ENCODE measurements at places on chromosomes 7 and 10.

- no peak for DNase-seq
Measured at GRCh38 chr10:34599026-34599795, 215.9 kb downstream of the PARD3 start.

DNA sequence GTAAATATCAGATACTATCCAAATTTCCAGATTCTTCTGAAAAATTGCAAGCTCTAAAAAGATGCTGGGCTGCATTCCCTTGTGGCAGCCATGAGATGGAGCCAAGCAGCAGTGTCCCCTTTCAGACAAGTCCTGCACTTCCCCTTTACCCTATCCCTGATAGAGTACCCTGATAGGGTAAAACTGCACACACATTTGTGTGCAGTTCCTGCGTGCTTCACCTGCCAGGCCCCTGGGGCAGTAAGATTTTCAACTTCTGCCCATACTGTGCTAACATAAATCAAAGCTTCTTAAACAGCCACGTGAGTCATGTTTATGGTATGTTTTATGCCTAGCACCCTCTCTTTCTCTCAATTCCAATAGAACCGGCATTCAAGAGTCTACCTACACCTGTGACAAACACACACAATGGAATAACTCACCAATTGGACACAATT is 52.2 kb downstream of the IFIT5 start:
- DNase-seq: no peak

GRCh38 chr10:31961277-31962074 is 32.8 kb upstream of the ARHGAP12 start:
- DNase-seq: no peak

DNA sequence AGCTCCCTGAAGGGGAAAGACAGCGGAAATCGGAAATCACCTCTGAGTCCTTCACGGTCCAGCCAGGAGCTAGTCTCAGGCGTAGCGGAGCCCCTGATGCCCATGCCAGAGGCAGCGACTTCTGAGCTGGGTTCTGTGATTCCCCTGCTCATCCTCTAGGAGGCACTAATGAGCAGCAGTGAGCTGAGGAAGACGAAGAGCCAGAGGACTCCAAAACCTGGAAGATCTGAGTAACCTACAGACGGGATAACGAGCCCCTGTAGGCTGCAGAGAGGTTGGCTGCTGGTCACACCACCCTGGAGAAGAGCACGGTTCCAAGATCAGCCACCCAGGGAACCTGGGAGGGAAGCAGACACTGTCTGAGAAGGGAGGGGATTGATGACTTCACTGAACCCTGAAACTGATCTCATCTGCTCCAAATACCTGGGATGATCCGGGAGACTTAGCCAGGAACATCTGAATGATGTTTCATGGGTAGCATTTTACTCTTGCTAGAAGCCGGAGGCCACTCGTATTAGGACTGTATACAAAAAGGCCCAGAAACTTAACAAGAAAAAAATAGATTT is 304.1 kb downstream of the PAXIP1 start:
- no peak for DNase-seq

- no peak for DNase-seq
Measured at GRCh38 chr10:21285742-21286331, 239.6 kb downstream of the SKIDA1 start.

DNA sequence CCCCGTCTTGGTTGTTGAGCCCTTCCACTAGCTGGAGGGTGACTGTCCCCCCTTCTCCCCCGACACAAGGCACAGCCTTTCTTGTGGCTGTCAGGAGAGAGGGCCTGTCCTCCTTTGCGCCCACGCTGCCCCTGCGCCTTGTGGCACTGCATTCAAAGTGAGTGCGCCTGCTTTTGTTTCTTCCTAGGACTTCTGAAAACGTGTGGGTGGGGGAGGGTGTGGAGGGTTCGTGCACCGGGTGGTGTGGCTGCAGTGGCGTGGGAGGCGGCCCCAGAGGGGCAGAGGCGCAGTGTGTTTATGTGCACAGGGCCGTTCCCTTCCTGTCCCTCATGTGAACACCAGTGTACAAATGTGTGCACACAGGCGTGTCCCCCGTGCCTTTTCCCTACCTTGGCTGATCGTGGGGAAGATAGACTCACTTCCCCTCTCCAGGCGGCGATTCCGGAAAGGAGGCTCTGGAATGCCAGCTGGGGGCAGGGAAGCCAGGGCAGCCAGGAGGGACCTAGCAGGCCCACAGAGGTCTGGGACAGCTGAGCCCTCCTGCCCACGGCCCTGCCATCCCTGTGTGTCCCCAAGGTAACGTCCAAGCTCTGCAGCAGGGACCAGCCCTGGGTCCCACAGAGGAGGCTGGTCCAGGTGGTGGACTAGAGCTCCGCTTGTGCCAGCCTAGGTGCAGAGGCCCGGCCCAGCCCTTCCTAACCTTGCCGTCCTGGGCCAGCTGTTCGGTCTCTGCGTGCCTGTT is 88.8 kb downstream of the LHPP start:
- no peak for DNase-seq

DNA sequence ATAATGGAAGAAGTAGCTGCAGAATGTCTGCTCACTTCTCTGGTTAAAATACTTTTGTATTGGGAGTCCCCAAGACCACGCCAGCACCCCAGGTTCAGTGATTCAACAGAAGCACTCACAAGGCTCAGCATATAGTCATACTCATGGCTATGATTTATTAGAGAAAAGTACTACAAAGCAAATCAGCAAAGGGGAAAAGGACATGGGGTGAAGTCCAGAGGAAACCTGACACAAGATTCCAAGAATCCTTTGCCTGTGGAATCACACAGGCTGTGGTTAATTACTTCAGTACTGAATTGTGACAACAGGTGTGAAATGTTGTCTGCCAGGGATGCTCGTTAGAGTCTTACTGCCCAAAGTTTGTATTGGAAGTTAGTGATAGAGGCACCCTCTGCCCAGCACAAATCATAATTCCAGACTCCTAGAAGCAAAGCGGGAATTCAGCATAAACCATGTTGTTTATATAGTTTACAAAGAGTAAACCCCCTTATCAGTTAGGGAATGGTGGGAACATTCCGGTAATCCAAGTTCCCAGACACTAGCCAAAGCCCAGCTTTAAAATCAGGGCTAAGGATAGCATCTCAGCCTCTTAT is 79.4 kb downstream of the HYCC1 start:
- DNase-seq: no peak

DNA sequence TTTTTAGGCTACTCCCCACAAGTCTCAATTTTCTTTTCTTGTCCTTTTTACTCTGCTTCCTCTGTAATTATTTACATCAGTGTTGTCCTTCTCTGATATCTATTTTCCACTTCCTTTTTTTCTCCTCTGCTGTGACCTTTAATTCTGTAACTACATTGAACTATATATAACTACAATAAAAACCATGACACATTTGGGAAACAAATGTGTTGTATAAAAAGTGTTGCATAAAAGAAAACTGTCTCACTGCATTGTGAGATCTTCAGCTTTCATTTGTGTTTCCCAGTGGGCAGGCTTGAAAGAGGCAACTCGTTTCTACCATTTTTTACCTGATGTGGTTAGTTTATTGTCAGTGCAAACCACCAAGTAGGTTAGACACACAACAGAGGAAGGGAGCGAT is 483.9 kb upstream of the NRP1 start:
- no peak for DNase-seq

- DNase-seq: no peak
Measured at GRCh38 chr7:131925636-131926035, 369.2 kb upstream of the PODXL start.

- no peak for DNase-seq
Measured at GRCh38 chr10:101018600-101019439, 12.1 kb downstream of the PDZD7 start.

DNA sequence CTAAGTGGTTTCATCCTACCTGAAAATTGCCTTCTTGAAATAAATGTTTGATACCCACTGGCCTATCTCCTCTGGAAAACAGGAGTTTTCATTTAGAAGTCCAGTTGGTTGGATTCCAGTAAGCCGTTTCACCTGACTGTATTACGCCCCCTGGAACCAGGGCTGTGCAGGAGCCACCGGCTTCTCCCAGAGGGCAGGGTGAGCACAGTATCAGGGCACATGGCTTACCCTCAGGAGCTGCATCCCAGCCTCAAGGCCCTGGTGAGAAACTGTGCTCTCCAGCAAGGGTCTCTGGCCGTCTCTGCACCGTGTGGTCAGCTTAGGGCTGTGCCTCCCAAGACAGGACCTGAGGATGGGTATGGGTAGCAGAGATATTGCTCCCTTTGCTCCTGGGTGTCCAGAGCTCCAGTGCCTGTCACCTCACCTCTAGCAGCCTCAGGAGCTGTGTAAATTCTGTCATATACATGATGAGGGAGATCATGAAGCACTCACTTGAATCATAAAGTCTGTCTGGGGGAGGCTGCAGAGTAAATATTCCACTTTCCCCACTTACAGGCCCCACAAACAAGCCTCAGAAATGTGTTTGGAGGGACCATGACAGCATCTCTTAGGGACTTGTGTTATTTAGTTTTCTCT is 109.6 kb upstream of the SAMD8 start:
- DNase-seq: no peak

GRCh38 chr7:75534727-75535307 is 42.7 kb downstream of the SPDYE5 start:
- DNase-seq: no peak

DNA sequence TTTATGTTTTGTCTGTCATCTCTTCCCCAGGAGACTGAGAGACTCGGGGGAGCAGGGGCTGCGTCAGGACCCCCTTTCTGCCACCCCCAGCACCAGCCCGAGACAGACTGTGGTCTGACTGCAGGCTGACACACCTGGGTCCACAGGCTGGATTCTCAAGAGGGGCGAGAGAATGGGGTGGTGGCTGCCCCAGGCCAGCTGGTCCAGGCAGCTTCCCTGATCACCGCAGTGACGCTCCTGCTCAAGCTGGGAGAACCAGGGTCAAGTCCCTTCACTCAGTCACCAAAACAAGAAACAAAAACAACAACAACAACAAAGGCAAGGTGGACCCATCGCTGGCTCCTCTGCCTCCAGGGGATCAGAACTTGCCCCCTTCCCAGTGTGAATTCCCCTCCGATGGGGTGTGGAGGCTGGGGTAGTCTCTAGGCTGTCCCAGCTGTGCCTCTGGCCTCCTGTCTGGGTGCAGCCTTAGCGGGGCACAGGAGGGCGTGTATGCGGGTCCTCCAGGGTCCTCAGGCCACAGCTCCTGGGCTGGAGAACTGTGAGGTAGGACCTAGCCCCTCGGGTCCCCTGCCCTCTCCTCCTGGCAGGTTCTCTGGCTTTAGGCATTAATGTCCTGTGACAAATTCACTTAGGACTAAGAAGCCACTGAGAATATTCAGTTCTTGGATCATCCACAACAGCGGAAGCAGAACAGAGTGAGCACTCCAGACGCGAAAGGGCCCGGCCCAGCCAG is 40.6 kb downstream of the PRKAG2 start:
- no peak for DNase-seq

- no peak for DNase-seq
Measured at GRCh38 chr10:5941579-5941978, 35.8 kb downstream of the IL15RA start.

- no peak for DNase-seq
Measured at GRCh38 chr7:46032353-46032752, 111.3 kb upstream of the IGFBP3 start.

DNA sequence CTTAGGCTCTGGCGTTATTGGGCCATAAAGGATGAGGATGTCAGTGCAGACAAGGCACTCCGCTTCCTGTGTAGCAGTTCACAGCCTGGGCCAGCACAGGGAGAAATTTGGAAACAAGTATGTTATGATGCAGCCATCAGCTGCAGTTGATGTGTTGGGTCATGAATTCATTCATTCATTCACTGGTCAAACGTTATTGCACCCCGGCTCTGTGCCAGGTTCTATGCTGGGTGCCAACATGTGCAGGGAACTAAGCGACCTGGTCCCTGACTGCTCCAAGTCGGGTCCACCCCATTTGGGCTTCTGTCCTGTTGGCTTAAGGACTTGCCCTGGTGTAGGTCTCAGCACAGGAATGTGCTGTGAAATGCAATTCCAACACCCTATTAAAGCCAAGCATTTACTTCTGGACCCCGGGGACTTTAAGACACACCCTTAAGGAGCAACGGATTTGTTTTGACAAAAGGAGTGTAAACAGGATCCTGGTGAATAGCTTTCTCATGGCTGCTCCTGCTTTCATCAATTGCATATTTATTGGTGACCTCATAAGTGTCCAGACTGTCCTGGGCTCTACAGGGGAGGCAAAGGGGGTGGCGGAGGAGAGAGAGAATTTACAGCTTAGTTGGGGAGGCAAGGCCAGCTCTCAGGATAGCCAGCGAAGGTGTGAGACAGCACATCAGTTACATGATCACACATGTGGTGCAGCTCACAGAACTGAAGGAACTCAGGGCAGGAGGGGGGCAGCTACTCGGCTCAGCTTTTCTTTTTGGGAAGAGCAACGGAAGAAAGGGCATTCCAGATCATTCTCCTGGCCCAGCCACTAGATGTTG is 158.6 kb downstream of the GRK5 start:
- DNase-seq: no peak

GRCh38 chr7:6530626-6531491 is 20.4 kb downstream of the GRID2IP start:
- no peak for DNase-seq

- no peak for DNase-seq
Measured at GRCh38 chr10:78630944-78631838, 437.6 kb upstream of the ZMIZ1 start.

GRCh38 chr10:85934586-85934985 is 432.0 kb downstream of the GRID1 start:
- DNase-seq: no peak

GRCh38 chr10:99777918-99778714 is 4.3 kb upstream of the ABCC2 start:
- no peak for DNase-seq

- no peak for DNase-seq
Measured at GRCh38 chr7:150641854-150642253, 9.7 kb upstream of the GIMAP6 start.

DNA sequence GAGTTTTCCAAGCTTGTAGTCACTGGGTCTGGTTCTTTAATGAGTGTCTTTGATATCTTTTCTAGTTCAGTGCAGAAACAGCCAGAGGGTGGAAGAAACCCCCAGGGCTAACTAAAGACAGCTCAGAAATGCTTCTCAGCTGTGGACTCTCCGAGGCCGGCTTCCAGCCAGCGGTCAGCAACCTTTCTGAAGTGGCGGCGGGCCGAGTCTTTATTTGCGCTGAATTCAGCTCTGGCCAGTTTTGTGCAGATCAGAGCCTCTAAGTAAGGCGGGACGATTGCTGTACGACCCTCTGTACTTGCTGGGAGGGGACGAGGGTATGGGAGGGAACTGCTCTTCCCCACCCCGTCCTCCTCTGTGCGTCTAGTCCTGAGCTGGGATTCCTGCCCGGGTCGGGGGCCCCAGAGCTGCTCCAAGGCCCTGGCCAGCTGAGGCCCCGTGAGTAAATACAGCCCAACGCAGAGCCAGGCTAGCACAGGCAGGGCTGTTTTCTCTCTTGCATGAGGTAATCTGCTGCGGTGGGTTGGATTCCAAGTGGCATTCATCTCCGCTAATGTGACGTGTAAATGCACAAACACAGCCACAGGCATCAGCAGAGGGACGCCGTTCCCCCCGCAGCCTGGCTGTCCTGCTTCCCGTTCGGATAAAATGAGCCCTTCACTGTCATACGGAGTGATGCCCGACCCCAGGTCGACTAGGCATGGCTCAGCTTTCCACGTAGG is 159.8 kb downstream of the PIP4K2A start:
- DNase-seq: no peak

DNA sequence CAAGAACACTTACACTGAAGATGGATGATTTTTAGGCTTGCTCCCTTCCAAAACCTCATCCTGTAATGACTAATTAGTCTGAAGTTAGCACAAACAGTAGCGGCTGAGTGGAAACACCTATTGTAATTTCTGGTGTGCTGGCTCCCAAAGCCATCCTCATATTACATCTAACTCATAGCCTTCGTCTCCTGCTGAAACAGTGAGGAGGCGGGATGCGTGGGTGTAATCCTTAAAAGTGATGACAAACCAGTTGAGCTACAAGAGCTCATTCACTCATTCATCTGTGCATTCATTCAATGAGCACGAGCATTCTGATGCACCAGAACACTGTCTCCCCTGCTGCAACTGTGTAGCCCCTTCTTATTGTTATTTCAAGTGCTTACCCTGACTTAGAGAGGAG is 235.3 kb downstream of the CALN1 start:
- no peak for DNase-seq

Data from cortex of kidney (tissue), 1 donor.